ENCODE measurements at places on chromosomes 13 and 19. TPM values are rescaled to one million over a fixed set of nuclear protein-coding genes. Genes with fewer than 3 reads are reported as not detected.

The PDE4C gene
- total RNA-seq = 0.26 TPM

The NPHS1 gene
- total RNA-seq = not detected

The SLC6A16 gene
- total RNA-seq = 0.05 TPM

The MED25 gene
- 7.8 TPM for total RNA-seq

The PNMA8A gene
- 24.5 TPM for total RNA-seq

The PLEKHG2 gene
- 27.2 TPM for total RNA-seq

Data from SK-MEL-5 (cell line).